ENCODE measurements at places on chromosomes 16 and 17. TPM values are rescaled to one million over a fixed set of nuclear protein-coding genes. Genes with fewer than 3 reads are reported as not detected.

The ACSF3 gene
- total RNA-seq: 33.7 TPM

The ADAD2 gene
- not detected for total RNA-seq

The ASPHD1 gene
- total RNA-seq: 6.5 TPM

The BEAN1 gene
- total RNA-seq: not detected

The CA5A gene
- not detected for total RNA-seq

The GOSR1 gene
- 48.1 TPM for total RNA-seq

The DHRS7C gene
- total RNA-seq: not detected

The KSR1 gene
- total RNA-seq: 7.6 TPM

The KRT12 gene
- not detected for total RNA-seq

The SLC22A31 gene
- total RNA-seq: 0.33 TPM

The C16orf86 gene
- total RNA-seq: 9.6 TPM

The SPATA32 gene
- not detected for total RNA-seq
